ENCODE measurements at places on chromosomes 16 and 17.

DNA sequence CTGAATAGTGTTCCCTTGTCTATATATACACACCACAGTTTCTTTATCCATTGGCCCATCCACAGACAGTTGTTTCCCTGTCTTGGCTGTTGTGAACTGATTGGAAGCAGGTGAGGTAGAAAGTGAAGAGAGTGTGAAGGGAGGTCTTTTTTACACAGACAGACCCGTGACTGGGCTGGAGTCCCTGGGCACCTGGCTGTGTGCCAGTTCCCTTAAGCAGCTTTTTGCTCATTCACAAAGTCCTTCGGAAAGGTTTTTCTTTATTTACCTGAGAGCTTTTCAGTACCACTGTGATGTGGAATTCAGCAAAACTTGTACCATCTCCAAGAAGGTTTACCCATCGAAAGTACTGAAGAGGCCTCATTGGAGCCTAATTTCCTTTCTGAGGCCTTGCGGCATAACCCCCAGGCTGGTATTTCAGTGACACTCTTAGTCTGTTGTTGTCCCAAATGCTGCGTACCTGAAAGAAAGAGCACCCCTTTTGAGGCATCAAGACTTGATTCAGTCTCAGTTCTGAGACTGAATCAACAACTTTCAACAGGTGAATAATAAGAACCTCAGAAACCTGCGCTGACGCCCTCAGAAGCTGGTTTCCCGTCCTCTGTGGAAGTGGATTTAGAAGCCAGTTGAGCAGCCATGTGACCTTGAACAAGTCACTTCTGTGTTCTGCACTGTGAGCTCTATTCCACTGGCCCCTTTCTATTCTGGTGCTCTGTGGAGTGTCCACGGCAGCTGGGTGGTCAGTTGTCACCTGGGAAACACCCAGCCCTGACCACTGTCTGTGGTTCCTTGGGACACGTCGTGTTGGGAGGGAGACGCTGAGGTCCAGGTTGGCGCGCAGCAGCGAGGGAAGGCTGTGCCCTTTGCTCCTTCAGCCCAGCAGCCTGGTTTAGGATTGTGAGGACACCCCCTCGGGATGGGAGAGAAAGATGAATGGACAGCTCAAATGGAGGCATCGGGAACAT is 53.9 kb upstream of the CRISPLD2 start:
- DNase-seq, result no peak

- no peak for DNase-seq
These were observed 22.6 kb upstream of the UBE2G1 start for GRCh38 chr17:4389079-4389478.

- no peak for DNase-seq
These were observed 8.1 kb downstream of the PHB1 start for GRCh38 chr17:49406421-49407061.

DNA sequence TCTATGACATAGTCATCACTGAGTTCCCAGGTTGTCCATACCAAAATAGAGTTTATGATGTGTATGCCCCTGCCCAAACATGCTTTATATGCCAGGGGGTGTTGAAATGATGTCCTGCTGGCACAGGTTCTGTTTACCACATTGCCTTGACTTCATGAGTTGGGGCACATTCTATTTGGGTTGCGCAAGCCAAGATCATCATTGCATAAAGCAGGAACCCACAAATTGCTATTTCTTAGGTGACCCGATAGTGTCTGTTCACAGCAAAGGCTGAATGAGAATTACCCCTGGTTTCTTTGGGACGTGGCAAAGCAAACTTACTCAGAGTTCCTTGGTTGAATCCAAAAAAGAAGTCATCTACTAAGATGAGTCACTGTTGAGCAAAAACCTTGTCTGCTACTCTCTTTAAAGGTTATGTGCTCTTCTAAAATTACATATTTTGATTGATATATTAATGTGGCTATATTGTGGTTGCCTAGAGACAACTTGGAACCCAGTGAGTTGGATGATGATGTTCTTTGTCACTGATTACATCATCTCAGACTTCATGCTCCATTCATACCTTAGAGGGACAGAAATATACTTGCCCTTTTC is 912.6 kb upstream of the SOX9 start:
- DNase-seq, result no peak

DNA sequence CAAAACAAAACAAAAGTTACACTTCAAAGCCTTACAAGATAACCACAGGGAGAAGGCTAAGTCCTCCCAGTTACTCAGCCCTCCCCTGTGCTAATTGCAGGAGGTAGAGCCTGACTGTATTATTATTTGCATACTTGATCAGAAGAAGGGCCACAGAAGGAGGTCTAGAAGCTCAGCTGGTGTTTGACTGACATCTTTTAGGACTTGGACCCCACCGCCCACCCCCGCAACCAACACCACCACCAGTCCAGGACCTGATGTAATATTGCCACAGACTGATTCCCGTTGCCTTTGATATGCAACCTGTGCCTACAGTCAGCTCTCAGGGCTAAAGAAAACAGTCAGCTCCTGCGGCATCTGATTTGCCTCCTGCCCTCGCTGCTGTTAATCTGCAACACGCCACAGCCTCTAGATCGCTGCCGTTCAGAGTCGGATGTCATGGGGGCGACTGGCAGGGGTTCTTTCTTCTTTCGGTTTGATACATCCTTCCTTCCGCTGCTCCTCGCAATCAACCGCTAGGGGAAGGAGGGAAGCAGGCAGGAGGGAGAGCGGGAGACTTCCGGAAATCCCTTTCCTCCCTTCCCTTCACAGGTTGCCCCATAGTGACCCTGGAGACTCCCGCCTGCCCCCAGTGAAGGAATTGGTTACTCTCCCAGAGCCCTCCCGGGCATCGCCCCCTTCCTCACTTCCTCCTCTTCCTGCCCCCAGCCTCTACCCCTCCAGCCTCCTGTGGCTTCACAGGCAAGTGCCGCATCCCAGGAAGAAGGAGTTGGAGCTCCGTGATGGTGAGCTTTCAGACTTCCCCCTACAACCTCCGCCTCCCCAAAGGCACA is 90.5 kb upstream of the SOX9 start:
- DNase-seq, result peak; percentile 44

DNA sequence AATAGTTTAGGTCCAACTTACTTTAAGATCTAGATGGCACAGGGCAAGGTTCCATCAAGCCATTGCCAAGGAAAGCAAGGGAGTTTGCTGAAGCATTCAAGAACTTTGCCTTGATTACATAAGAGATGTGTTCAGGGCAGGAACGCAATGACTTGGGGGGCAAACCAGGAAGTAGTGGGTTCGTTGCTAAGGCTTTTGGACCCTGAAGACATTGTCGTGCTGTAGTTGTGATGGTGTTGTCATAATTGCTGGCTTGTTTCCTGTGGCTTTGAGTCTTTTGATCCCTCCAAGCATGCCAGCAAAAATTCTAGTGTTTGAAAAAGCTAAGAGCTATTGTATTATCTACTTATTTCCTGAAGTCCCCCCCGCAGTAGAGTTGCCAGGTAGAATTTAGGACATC is 70.7 kb upstream of the HNF1B start:
- no peak for DNase-seq

DNA sequence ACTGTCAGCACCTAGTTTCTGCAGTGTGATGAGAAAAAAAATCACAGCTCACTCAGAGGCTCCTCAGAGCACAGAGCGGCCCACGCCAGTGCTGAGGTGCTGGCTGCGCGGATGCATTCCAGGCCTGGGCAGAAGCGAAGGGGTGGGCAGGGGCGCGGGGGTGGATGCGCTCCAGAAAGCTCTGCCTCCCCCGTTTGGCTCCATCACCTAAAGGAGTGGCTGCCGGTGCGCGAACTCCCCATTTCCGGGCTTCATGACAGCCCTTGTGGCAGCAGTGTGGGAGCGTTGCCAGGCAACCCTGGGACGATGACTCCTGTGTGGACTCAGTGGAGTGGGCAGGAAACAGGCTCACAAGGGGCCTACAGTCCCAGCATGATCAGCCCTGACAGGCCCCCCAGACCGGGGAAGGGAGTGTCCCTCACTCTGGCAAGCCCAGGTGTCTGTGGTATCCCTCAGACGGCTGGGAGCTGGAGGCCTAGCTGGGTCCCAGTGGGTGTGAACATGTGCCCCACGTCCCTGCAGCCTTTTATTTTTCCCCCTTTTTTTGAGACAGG is 32.8 kb upstream of the NUDT16L1 start:
- peak; percentile 87 for DNase-seq

DNA sequence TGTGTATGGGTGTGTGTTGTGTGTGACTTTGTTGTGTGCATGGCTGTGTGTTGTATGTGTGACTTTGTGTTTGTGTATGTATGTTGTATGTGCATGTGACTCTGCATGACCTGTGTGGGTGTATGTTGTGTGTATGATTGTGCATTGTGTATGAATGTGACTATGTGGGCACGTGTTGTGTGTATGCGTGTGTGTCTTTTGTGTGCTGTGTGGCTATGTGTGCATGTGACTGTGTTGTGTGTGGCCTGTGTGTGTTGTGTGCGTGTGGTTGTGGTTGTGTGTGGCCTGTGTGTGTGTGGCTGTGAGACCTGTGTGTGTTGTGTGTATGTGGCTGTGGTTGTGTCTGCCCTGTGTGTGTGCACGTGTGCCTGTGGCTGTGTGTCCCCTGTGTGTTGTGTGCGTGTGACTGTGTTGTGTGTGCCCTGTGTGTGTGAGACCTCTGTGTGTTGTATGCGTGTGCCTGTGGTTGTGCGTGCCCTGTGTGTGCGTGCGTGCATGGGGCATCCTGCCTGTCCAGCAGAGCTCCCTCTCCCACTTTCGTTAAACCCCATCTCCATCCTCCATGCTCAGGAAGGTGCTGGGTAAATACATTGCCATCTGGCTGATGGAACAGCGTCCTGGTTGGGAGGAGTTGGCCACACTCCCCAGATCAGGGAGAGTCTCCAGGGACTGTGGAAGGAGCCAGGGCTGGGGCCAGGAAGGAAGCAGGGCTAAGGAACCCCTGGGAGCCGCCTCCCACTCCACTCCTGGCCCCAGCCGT is 90.1 kb upstream of the GSE1 start:
- DNase-seq, result no peak

DNA sequence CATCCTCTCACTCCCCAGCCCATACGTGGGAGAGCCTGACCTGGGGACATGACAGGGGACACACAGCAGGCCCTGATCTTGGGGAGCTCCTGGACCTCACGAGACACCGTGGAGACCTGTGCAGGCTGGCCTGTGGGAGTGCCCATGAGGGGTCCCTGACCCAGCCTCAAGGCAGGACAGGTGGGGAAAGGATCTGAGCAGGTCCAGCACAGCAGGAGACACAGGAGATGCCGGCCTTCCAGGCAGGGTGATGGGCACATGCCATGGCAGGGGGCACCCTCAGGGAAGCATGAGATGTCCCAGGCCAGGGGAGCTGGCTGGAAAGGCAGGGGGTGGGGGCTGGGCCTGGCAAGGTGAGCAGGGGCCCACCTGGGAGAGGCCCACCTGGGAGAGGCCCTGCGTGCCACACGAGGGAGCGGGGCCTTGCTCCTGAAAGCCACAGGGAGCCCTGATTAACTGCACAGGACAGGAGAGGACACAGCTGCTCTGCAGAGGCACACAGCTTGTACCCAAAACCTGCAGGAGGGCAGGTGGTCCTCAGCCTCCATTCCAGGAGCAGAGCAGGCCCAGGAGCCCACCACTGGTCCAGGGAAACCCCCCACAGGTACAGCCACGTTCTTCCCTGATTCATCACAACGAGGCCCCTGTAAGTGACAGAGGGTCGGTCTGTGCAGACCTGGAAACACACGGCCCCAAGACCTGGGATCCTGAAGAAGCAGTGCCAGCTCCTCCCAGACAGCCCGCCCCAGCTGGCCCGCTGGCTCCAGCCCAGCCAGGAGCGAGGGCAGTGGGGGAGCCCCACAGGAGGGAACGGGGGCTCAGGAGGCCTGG is 26.6 kb upstream of the KRT17 start:
- no peak for DNase-seq

Measured in GM13977 (cell line).